Activated T-helper 1 cell treated with anti-CD3 and anti-CD28 coated beads, Interleukin-12 subunit alpha, Interleukin-12 subunit beta, Interleukin-2, Interleukin-4 antibody, amounts not matched to agents 30 ng/mL and 10 ng/mL and 1 ng/mL, durations not matched to agents 14 hours and 24 hours and 36 hours (primary cell): ENCODE measurements at places on chromosomes 4 and X.

DNA sequence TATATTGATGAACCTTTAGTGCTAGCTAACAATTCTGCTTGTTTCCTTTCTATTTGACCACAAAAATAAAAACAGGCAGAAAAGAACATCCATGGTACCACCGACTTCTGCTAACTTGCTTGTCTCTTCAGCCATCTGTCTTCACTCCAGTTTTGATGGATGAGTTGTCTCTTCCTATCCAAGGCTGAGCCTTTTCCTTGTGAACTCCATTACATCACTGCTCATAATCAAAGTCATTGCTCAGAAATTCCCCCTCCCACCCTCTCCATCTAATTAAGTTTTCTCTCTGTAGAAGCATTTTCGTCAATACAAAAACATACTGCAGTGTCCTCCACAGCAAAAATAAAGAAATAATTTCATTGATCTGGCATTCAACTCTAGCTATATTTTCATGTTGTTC, 184.4 kb downstream of the SPCS3 start:
- no peak for DNase-seq

DNA sequence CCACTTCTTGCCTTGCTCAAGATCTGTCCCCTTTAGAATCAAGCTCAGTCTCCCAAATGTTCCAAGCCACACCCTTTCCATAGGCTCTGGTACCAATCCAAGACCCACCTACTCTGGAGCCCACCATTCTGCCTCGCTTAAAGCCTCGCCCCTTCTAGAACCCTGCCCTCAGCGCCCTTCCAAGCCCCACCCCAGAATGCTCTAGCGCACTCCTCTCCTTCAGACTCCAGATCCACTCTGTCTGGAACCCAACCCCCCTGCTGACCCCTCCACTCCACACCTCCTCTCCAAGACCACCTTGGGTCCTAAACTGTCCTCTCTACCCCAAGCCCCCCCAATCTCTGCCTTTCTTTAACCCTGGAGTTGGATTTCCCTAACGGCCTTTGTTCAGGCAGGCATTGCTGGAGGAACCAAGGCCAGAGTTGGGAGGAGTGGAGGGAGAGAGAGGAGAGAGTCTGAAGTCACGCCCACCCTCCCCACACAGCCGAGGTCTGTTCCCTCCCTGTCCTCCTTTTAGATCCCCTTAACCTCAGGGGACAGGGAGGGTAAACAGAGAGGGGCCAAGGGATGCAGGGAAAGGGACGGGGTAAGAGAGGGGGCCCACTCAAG, 2.4 kb upstream of the PRICKLE3 start:
- DNase-seq, result no peak

- no peak for DNase-seq
Observed at GRCh38 chrX:123871309-123871708, 11.5 kb downstream of the XIAP start.

DNA sequence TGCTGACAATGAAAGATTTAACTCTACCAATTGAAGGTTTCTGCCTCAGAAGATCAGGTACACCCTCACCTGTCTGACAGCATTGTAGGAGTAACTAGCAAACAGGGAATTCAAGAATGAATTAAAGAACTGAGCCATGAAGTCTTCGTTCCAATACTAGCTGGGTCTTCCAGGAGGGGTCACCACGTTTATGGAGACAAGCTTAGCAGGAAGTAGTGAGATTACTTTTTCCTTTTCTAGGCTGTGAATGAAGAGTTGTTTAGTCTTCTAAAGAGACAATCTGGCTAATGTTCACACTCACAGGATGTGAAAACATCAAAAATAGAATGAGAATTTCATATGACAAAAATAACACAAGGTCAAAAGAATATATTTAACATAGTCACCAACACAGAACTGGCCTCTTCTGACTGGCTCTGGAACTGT, 54.9 kb downstream of the REELD1 start:
- DNase-seq, result no peak

DNA sequence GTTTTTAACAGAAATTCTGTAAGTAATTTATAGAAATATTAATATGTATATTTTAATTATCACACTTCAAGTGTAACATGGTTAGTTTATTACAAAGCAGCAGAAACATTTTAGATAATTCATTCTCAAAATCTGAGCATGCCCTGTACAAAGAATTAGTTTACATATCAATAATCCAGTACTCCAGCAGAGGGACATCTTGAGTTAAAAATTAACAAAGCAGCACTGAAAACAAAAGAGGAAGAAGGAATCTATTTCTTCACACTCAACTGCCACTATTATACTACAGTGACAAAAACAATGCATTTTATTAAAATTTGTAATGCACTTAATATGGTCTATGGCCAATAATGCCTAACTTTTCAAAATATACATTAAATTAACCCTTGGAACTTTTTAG, 179.1 kb upstream of the KLHL4 start:
- no peak for DNase-seq

DNA sequence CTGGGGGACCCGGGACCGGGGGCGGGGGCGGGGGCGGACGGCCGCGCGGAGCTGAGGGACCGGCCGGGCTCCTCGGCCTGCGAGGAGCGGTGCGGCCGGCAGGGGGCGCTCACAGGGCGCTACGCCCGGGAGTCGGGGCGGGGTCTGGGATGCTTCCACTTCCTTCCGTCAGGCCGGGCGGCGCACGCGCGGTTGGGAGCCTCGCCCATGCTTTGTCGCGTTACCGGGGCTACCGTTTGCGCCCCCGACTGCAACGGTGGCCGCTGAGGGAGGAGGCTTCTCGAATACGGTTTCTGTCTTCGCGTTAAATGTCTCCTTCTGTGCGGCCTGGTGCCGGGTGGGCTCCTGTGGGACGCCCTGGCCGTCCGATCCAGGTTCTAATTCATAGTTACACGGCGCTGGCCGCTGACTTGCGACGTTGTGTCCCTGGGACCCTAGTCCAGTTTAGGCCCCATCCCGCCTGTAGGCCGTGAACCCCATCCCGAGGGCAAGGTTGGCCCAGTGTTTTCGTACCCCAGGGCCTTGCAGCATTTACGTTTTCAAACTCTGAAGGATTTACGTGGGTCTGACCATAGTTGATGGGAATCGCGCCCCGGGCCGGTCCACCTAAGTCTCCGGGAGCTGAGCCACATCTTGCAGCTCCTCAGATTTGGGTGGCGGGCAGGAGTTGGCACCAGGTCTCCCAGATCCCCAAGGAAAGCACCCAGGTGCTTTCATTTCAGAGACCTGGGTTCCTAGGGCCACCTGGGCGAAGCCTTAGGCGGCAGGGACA, 549 bp downstream of the MSL3 start:
- DNase-seq, result peak; percentile 84

DNA sequence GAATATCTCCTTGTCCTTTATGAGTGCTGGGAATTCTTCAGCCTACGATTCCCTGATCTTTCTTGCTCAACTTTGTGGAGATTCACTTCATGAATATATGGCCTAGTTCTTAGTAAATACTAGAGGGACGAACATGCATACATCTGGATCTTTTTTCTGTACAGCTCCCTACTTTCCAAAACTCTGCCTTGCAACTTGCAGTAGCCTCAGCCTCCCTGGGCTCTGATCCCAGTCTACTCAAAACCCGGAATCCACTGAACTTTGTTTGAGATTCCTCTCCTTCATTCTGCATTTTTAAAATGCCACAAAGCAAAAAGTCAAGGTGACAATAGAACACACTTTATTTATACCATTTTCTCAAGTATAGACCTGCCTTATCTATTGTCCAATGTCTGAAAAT, 50.0 kb upstream of the PCDH7 start:
- DNase-seq, result no peak

- DNase-seq, result no peak
Observed at GRCh38 chr4:135598151-135598550, 1396.6 kb upstream of the PABPC4L start.

- DNase-seq, result no peak
Observed at GRCh38 chr4:144649646-144650045, 3.7 kb downstream of the HHIP start.

- no peak for DNase-seq
Observed at GRCh38 chr4:166277853-166278252, 404.8 kb downstream of the TLL1 start.

DNA sequence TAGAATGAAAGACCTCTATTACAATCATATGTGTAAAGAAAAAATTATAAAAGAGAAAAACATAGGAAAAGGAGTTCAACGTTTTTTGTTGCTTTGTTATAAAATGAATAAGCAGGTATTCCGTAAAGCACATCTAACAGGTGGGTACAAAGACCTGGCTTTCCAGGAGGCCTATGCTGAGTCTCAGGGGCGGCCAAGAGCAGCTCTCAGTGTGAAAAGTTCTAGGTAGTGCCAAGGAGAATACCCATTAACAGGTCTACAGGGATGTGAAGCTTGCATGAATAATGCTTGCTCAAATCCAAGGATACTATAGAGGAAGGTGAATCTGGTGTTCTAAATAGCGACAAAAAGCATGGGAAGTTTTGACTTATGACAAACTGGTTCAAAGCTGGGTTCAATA, 944.4 kb downstream of the PDHA2 start:
- DNase-seq, result no peak

GRCh38 chr4:76518241-76518640, 83.2 kb downstream of the SHROOM3 start:
- DNase-seq, result no peak

GRCh38 chrX:54473993-54474859, 21.8 kb downstream of the FGD1 start:
- DNase-seq, result no peak

- DNase-seq, result no peak
Observed at GRCh38 chr4:104726002-104726401, 231.3 kb upstream of the CXXC4 start.
